ENCODE measurements at places on chromosomes 11 and 22.

DNA sequence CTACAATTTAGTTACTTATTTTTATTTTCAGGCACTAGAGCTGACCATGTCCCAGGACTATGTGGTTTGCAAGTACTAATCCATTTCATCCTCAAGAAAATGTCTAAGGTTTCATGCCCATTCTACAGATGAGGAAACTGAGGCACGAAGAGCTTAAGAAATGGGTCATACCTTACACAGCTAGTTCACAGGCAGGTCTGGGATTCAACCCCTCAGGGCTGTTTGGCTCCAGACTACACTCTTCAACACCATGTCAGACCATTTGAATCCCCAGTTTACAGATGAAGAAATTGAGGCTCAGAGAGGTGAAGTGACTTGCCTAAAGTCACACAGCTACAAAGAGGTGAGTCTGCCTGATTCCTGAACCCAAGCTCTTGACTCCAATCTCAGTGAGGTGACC is 144.1 kb downstream of the MIAT start:
- DNase-seq: no peak

DNA sequence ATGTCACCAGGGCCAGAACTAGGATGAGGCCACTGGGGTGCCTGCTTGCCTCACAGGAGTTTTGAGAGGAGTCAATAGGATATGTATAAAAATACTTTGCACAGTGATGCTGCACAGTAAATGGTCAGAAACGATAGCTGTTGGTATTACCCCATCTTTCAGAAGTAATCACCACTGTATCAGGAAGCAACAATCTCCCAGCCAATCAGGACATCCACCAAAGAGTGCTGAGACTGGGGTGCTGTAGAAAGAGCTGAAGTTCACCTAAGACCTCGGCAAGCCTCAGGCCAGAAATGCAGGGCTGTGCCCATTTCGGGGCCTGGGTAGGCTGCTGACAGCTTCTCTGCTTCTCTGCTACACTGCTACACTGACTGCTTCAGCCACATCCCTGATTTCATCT is 17.4 kb downstream of the LMO2 start:
- DNase-seq: no peak

- no peak for DNase-seq
Measured at GRCh38 chr22:49657275-49657973, 170.2 kb downstream of the BRD1 start.

- no peak for DNase-seq
Measured at GRCh38 chr22:30425327-30425615, 297 bp upstream of the MTFP1 start.

GRCh38 chr11:87125257-87125656 is 87.5 kb downstream of the TMEM135 start:
- DNase-seq: no peak

DNA sequence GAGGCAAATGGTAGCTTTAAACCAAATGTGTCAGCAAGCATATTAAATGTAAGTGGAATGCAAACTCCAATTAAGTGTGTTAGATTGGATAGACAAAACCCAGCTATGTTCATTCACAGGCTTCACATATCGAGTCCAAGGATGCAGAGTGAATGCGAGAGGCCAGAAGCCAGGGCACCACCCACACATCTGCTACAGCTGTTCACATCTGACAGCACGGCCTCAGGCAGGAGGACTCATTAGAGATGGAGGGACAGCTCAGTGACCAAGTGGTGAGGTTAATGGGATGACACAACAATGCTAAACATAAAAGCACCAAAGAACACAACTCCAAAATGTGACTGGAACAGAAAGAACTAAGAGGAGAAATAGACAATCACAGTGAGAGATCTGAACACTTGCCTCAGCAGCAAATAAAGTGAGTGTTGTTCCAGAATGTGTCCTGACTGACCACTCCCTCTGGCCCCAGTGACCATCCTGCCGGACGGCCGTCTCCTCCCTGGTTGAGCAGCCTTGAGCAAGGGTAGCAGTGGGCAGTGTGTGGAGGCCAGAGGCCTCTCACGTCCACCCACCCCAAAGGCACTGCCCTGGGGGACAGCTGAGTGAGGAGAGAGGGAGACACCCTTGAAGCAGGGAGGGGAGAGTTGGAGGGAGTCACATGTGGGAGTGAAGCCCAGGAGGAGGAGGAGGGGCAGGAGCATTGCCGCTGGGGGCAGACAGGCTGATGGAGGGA is 23.8 kb downstream of the ALG12 start:
- no peak for DNase-seq

- DNase-seq: no peak
Measured at GRCh38 chr11:116605543-116606459, 167.0 kb downstream of the BUD13 start.

DNA sequence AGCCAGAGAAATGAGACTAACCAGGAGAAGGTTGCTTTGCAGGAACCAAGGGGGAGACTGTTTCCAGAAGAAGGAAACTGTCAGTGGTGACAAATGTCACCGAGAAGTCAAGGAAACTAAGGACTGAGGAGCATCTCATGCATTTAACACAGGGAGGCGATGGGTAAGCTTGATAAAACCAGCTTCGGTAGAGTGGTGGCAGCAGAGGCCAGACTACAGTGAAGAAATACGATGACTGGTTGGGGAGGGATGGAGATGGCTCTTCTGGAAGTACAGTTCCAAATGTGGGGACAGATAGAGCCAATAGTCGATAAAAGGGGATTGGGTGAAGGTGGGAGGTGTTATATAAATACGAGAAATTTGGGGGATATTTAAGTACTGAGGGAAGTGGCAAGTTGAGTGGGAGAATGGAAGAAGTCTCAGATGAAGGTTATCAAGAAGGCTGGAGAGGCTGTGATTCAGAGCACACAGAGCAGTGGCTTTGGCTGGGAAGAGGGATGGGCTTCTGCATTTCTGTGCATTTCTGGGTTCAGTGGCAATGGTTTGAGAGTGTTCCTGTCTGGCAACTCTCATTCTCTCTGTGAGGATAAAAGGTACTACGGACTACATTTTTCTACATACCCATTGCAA is 29.2 kb downstream of the SC5D start:
- no peak for DNase-seq

DNA sequence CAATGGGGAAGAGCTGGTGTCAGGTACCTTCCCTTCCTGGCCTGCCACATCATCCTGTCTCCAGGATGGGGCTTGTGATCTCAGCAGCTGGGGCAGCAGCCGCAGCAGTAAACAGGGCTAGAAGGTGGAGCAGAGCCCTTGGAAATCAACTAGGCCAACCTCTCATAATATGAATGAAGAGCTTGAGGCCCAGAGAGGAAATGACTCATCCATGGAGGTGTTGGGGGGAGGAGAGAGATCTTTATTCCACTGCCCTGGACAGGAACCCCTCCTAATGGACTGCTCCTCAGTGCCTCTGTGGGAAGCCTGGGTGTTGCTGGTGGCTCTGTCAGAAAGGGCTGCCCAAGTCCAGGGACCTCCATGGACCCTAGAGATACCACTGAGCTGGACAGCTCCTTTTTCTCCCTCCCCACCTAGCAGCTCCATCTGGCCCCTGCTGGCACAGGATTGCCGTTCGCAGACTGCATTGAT is 111.8 kb downstream of the OSBP2 start:
- DNase-seq: no peak

DNA sequence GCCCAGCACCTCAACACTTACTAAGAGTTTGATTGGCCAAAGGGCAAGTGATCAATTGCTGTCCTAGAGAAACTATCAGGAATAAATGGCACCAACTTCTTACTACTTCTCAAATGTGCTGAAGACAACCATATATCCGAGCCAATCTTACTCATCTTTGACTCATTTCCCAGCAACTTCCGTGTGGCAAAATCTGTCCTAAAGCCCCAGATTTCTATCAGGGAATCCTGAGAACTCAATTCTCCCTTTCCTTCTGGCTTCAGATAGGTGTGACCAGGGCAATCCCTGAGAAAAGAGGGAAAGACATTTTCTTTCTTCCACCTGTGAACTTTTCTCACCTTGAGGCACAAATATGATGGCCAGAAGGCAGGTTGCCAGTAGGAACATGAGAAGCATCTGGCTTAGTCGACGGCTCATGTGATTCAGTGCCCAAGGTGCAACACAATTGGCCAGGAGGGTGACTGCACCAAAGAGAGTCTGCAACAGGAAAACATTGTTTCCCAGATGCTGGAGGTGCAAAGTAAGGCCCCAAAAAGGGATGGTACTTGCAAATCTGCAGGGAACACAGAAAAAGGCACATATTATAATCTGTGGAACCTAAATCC is 21.8 kb upstream of the SLC22A24 start:
- no peak for DNase-seq

- no peak for DNase-seq
Measured at GRCh38 chr22:42581762-42582716, 28.3 kb downstream of the SERHL2 start.

- DNase-seq: no peak
Measured at GRCh38 chr22:46969491-46969890, 207.0 kb downstream of the TBC1D22A start.

DNA sequence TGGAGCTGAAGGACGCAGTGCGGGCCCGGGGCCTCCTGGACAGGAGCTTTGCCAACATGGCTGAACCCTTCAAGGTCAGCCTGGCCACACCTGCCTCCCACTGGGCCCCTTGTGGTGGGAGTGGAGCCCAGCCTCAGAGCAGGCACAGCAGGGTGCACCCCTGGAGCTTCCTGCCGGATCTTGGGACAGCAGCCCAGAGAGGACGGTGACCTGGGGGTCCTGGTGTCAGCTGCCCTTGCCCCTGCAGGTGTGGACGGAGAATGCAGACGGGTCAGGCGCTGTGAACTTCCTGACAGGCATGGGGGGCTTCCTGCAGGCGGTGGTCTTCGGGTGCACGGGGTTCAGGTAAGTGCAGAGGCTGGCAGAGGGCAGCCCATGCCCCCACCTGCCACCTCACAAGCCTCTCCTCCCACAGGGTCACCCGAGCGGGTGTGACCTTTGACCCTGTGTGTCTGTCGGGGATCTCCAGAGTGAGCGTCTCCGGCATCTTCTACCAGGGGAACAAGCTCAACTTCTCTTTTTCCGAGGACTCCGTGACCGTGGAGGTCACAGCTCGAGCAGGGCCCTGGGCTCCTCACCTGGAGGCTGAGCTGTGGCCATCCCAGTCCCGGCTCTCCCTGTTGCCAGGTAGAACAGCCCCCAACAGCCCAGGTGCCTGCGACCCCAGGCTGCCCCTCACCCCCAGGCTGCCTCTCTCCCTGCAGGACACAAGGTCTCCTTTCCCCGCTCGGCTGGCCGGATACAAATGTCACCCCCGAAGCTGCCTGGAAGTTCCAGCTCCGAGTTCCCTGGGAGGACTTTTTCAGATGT is 5.1 kb downstream of the PGGHG start:
- DNase-seq: no peak

DNA sequence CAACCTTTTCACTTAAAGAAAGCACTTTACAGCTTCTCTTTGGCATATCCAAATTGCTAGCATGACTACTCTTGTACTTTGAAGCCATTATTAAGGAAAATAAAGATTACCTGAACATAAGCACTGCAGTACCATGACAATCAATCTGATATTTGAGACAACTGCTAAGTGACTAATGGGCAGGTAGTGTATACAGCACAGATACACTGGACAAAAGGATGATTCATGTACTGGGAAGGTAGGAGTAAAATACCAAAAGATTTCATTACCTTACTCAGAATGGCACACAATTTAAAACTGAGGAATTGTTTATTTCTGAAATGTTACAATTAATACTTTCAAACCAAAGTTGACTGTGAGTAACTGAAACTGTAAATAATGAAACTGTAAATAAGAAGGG is 1054.3 kb upstream of the TENM4 start:
- no peak for DNase-seq

GRCh38 chr11:126702165-126702720 is 298.3 kb downstream of the KIRREL3 start:
- no peak for DNase-seq

DNA sequence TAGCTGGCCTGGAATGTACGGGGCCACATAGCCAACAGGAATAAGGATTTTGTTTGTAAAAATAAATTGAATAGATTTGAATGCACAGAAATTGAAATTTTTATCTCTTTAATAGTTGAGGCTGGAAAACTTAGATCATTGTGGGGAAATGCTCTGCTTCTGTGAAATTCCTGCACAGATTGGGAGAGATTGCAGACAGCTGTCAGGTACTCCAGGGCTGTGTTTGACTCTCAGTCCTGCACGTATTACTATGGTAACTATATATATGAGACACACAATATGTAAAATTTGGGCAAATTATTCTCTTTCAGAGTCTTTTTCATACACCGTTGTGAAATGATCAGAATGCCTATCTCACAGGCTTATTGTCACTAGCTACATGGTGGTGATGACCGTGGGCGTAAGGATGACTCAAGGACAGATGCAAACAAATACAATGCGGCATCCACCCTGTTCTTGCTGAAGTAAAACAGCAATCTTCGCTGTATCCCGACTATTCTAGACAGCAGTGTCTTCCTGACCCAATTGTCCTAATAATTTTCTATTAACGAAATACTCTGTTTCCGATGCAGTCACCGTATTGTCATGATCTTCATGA is 79.4 kb downstream of the ZC3H12C start:
- no peak for DNase-seq

DNA sequence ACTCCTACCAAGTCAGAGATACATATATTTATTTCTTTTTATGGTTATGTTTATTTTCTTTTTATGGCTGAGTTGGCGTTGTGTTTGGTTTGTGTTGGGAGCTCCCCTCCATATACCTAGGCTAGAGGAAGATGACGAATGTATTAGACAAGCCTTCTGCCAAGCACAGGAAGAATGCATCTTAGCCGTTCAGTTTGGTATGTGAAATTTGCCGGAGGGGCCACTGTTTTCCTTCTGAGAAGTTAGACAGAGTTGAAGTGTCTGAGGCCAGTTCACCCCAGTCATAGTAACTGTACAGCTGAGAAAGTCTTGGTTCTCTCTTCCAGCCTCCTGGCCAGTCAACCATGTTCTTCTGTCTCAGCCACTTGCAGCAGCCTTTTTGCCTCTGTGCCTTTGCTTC is 29.8 kb downstream of the TEAD1 start:
- DNase-seq: no peak

DNA sequence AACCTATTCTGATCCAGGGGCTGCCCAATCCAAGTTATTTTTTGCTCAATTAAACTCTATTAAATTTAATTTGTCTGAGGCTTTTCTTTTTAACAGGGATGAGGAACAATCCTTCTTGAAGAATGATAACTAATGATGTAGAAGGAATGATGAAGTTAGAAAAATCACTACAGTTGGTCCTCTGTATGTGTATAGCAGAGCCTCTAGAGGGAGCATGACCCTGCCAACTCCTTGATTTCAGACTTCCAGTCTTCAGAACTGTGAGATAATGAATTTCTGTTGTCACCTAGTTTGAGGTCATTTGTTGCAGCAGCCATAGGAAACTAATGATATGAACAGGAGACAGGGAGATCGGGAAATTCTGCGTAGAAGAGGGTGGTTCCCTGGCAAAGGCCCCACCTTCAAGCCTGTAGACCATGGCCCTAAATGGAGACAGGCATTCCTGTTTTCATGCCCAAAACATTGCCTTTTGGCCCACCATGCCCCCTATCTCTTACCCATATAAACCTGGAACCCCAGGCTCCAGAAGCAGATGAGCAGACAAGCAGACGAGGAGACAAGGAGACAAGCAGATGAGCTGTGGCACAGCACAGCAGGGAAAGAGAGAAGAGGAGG is 7.7 kb upstream of the QSER1 start:
- DNase-seq: no peak

- no peak for DNase-seq
Measured at GRCh38 chr22:36288571-36289405, 35.9 kb downstream of the APOL1 start.

All from NCI-H1417 treated with DMSO at 0.1 percent for 48 hours (cell line).